ENCODE measurements at places on chromosomes 7 and 10.

GRCh38 chr7:7265081-7266075 lies 83.0 kb downstream of the C1GALT1 start:
- DNase-seq: no peak

DNA sequence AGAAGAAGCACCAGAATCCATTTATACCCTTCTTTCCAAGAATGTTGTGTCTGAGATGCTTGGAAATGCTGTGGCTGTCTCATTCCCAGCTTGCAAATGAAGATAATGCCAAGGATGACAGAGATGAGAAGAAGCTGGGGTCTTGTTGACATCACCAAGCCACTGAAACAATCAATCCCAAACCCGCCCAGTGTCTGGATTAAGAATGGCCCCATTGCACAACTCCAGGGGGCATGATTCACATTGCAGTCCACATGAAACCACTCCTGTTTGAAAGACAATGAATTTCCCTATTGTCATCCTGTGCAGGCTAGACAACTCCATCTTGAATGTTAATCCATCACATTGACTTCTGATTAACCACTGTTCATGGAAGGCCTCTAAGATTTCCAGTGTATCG lies 28.6 kb downstream of the SORBS1 start:
- DNase-seq: no peak

DNA sequence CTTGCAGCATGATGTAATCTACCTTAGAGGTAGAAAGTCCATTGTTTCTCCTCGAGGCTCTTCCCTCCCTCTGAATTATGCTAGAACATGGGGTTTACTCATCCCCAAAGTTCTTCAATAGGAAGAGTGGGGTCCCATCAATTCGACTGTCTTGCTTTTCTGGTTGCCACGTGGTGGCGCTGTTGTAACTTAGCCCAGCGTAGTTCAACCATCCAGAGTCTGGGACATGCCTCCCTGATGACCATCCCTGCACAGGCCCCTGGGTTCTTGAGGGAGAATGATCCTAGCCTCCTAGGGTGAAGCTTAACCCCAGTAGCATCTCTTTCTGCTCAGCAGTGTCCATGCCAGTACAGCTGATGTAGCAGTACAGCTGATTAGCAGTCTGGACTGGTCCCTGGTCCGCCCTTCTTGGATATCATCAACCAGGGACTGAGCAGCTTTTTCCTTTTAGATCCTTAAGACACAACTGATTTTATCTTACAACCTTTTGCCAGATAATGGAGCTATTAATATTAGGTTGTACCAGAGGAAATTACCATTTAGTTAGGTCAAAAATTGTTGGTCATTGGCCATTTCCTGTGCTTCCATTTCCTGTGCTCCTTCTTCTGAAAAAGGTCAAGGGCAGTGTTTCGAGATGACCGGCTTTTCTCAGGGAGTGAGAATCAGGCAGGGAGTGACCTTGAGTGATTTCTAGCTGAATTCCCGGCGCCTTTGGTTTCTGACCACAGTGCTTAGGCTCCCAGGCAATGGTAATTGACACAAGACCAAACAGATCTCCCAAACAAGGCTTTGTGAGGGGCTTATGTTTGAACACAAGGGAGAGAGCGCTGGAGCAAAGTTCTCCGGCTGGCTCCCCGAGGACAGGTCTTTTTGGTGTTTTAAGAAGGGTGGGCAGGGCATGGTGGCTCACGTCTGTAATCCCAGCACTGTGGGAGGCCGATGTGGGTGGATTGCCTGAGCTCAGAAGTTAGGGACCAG lies 65.4 kb downstream of the TACC2 start:
- DNase-seq: no peak

GRCh38 chr10:71634531-71635164 lies 84.9 kb downstream of the C10orf105 start:
- DNase-seq: no peak

DNA sequence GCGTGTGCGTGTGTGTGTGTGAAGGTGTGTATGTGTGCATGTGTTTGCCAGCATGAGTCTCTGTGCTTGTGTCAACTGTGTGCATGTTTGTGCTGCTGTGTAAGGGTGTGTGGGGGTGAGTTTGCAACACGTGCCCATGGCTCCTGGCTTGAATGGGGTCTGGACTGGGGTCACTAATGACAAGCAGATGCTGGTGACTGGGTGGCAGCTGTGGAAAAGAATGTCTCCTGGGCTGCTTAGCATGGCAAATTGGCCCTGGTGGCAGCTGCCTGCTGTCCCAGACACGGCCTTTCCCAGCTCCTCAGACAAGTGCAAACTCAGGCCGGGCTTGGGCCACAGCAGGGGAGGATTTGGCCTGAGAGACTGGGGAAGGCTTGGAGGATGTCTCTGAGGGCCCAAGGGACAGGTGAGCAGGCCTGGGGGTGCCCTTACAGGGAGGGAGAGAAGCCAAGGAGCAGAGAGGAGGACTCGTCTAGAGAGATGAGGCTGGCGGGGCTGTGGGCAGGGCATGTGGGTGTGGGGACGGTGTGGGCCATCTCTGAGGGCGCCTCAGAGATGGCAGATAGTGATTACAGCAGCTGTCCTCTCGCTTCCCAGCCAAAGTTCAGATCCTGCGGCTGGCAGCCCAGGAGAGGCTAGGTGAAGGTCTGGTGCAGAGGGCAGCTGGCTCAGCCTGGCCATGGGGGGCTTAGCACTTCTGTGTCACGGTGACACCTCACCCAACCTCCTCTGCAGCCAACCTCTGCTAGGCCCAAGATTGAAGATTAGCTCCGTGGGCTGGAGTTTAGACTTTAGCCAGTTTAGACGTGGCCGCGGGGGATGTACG lies 1.5 kb downstream of the AQP1 start:
- no peak for DNase-seq

DNA sequence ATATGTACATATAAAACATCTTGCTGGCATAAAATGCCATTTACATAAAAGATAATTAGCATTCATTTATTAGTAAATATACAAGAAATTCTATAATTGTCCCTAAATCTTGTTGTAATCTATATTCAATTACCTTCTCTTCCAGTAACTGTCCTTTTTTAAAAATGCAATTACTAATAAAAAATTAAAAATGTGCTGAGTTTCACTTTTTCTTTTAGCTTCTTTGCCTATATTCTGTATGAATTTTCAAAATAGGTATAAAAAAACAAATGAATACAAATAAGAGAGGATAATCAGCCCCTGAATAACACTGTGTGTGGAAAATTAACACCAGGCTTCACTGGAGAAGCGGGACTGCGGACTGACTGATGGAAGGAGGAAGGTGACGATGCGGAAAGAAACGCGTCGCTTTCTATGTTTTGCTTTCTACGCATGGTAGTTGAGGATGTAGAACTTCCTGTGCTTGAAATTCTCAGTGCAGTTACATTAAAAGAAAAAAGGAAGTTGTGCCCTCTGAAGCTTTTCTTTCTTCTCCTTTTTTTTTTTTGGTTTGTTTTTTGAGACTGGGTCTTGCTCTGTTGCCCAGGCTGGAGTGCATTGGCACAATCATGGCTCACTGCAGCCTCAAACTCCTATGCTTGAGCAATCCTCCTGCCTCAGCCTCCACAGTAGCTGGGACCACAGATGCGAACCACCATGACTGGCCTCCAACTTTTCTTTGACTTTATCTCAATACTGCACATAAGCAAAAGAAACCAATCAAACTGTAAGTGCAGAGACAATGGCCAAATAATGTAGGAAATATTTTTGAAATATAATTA lies 7.4 kb upstream of the ZMYND11 start:
- DNase-seq: peak; percentile 21

- DNase-seq: no peak
These were observed 5.5 kb downstream of the PTPRN2 start for GRCh38 chr7:158582089-158582456.

GRCh38 chr10:71964743-71965515 lies 734 bp downstream of the CHST3 start:
- no peak for DNase-seq

Data from central memory CD4-positive, alpha-beta T cell (primary cell).